ENCODE measurements at places on chromosomes 7 and 10.

DNA sequence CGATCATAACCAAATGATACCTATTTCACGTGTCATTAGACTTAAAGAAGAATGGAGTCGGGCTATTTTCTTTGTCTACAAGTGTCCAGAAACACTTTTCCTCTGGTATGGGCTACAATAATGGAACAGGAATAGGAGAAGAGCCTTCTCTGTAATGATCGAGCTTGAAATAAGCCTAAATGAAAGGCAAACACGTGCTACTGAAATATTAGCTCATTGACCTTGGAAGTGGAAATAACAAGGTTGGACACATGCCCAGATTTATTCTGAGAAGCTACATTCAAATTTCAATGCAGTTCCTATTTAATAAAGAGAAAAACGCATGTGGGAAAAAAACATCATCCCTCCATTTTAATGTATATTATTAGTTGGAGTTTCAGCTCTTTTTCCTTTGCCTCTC is 254.7 kb upstream of the PTER start:
- DNase-seq, result no peak
- no peak overlapping the region for H3K4me3 ChIP-seq
- no peaks in the 10 kb centered on the region for H3K36me3 ChIP-seq
- H3K27me3 ChIP-seq, result no peaks in the 10 kb centered on the region

- H3K27me3 ChIP-seq, result no peaks in the 10 kb centered on the region
- no peak overlapping the region for H3K27ac ChIP-seq
- no peak for DNase-seq
- no peak overlapping the region for H3K4me3 ChIP-seq
These were observed 922 bp upstream of the MYO1G start for GRCh38 chr7:44979481-44980392.

- H3K27ac ChIP-seq, result no peak overlapping the region
- no peaks in the 10 kb centered on the region for H3K27me3 ChIP-seq
- no peaks in the 10 kb centered on the region for H3K36me3 ChIP-seq
- H3K4me3 ChIP-seq, result no peak overlapping the region
These were observed 147.2 kb downstream of the NSUN6 start for GRCh38 chr10:18504161-18504560.

- no peak for DNase-seq
- H3K4me1 ChIP-seq, result no peaks in the 10 kb centered on the region
- no peak overlapping the region for H3K4me3 ChIP-seq
- peaks cover 31% of the 10 kb centered on the region for H3K27me3 ChIP-seq
These were observed 25.3 kb downstream of the SORCS1 start for GRCh38 chr10:107139237-107139636.

DNA sequence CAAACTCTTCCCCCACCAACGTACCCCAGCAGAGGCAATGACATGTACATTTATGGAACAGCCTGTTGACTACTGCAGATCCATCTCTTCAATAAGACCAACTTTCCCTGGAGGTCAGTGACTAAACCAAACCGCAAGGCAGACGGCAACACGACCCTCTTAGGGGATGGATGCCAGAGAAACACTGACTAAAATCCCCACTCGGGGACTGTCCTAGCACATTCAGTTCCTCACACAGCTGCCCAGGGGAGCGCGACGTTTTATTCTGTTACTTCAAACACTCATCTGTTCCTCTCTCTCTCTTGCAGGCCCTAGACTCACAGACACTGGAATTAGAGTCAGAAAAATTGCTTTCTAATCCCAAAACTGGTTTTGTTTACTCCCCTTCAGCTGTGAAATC is 146.5 kb upstream of the PRSS1 start:
- DNase-seq, result no peak
- peaks cover 2% of the 10 kb centered on the region for H3K4me1 ChIP-seq

GRCh38 chr10:69864321-69864720 is 62.6 kb downstream of the COL13A1 start:
- no peaks in the 10 kb centered on the region for H3K36me3 ChIP-seq
- no peak overlapping the region for H3K27ac ChIP-seq
- H3K4me3 ChIP-seq, result no peak overlapping the region
- H3K4me1 ChIP-seq, result peaks cover 46% of the 10 kb centered on the region

DNA sequence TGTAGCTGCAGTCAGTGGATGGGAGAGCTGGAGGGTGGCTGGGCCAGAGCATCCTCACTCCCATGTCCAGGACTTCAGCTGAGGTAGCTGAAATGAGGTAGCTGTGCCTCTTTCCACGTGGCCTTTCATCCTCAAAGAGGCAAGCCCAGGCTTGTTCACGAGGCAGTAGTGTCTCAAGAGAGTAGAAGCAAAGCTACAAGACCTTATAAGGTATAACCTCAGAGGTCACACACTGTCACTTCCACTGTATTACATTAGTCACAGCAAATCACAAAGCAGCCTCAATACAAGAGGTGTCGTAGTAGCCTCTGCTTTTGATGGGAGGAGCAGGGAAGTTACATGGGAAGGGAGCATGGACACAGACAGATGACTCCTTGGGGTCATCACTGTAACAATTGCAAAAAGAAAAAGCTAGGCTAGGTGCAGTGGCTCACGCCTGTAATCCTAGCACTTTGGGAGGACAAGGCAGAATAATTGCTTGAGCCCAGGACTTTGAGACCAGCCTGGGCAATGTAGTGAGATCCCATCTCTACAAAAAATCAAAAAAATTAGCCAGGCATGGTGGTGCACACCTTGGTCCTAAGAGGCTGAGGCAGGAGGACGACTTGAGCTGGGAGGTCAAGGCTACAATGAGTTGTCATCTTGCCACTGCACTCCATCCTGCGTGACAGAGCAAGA is 97.5 kb downstream of the SKIDA1 start:
- H3K27me3 ChIP-seq, result no peaks in the 10 kb centered on the region
- no peak for DNase-seq
- H3K27ac ChIP-seq, result no peak overlapping the region
- no peak overlapping the region for H3K4me3 ChIP-seq
- H3K4me1 ChIP-seq, result peaks cover 13% of the 10 kb centered on the region
- H3K36me3 ChIP-seq, result peaks cover 12% of the 10 kb centered on the region

- H3K27ac ChIP-seq, result no peak overlapping the region
- no peak overlapping the region for H3K4me3 ChIP-seq
- H3K27me3 ChIP-seq, result peaks cover 15% of the 10 kb centered on the region
- H3K36me3 ChIP-seq, result no peaks in the 10 kb centered on the region
- peaks cover 6% of the 10 kb centered on the region for H3K4me1 ChIP-seq
These were observed 5.0 kb upstream of the STEAP4 start for GRCh38 chr7:88311675-88312036.

GRCh38 chr10:75464478-75465449 is 33.3 kb downstream of the LRMDA start:
- no peak for DNase-seq
- H3K4me3 ChIP-seq, result no peak overlapping the region
- peaks cover 56% of the 10 kb centered on the region for H3K4me1 ChIP-seq
- peak overlapping the region; percentile 88 for H3K27ac ChIP-seq

DNA sequence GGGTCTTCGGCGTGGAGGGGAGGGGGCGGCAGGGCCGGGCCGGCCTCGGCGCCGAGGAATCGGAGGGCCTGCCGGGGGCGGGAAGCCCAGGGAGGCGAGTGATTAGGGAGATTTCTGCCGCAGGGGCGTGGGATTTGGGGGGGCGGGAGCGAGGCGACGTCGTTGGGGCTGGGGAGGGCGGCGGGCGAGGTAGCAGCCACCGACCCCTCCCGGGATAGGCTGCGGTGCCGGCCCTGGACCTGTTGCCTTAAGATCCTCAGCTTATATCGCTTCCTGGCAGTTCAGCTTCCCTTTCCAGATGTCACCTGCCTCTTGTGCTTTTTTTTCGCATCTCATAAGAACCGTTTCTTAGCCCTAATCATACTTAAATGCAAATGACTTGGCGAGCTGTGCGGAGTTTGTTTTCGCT is 655 bp downstream of the LMTK2 start:
- H3K4me3 ChIP-seq, result peak overlapping the region; percentile 99
- no peak overlapping the region for H3K27ac ChIP-seq
- H3K4me1 ChIP-seq, result peaks cover 20% of the 10 kb centered on the region
- DNase-seq, result no peak
- no peaks in the 10 kb centered on the region for H3K27me3 ChIP-seq

- H3K4me1 ChIP-seq, result peaks cover 2% of the 10 kb centered on the region
- H3K36me3 ChIP-seq, result no peaks in the 10 kb centered on the region
- peaks cover 73% of the 10 kb centered on the region for H3K27me3 ChIP-seq
These were observed 819 bp downstream of the UNCX start for GRCh38 chr7:1233333-1234048.

GRCh38 chr10:42970451-42971250 is 106.2 kb upstream of the RET start:
- peak; percentile 34 for DNase-seq
- H3K27ac ChIP-seq, result no peak overlapping the region
- no peaks in the 10 kb centered on the region for H3K4me1 ChIP-seq
- peaks cover 12% of the 10 kb centered on the region for H3K27me3 ChIP-seq
- no peak overlapping the region for H3K4me3 ChIP-seq

- no peaks in the 10 kb centered on the region for H3K36me3 ChIP-seq
- peak; percentile 35 for DNase-seq
- peak overlapping the region; percentile 91 for H3K27ac ChIP-seq
- H3K4me1 ChIP-seq, result peaks cover 50% of the 10 kb centered on the region
These were observed 159.8 kb downstream of the PIP4K2A start for GRCh38 chr10:22554461-22555182.

GRCh38 chr7:4722960-4723630 is 41.0 kb downstream of the FOXK1 start:
- peaks cover 14% of the 10 kb centered on the region for H3K36me3 ChIP-seq
- no peaks in the 10 kb centered on the region for H3K27me3 ChIP-seq
- DNase-seq, result no peak
- no peak overlapping the region for H3K27ac ChIP-seq

- H3K27me3 ChIP-seq, result no peaks in the 10 kb centered on the region
- no peak overlapping the region for H3K27ac ChIP-seq
- no peaks in the 10 kb centered on the region for H3K4me1 ChIP-seq
- DNase-seq, result no peak
These were observed 417.0 kb upstream of the PFKP start for GRCh38 chr10:2650328-2650727.

- H3K36me3 ChIP-seq, result no peaks in the 10 kb centered on the region
- H3K4me3 ChIP-seq, result no peak overlapping the region
- H3K27me3 ChIP-seq, result no peaks in the 10 kb centered on the region
- H3K27ac ChIP-seq, result no peak overlapping the region
- H3K4me1 ChIP-seq, result peaks cover 20% of the 10 kb centered on the region
These were observed 447.4 kb downstream of the XPNPEP1 start for GRCh38 chr10:109475711-109476421.

All from mesothelial cell of epicardium (in vitro differentiated cells).